ENCODE measurements at places on chromosomes 2 and 18. TPM values are rescaled to one million over a fixed set of nuclear protein-coding genes. Genes with fewer than 3 reads are reported as not detected.
A peak's percentile ranks its signal among the peaks of the same experiment; 100 is the strongest.

- H3K27ac ChIP-seq = no peak overlapping the region
- no peaks in the 10 kb centered on the region for H3K36me3 ChIP-seq
- no peaks in the 10 kb centered on the region for H3K27me3 ChIP-seq
These were observed 78.8 kb downstream of the TMEM17 start for GRCh38 chr2:62427146-62427545.

- no peak for DNase-seq
- H3K27ac ChIP-seq = no peak overlapping the region
- H3K27me3 ChIP-seq = no peaks in the 10 kb centered on the region
- H3K36me3 ChIP-seq = no peaks in the 10 kb centered on the region
- H3K4me1 ChIP-seq = no peaks in the 10 kb centered on the region
These were observed 64.0 kb upstream of the ZEB2 start for GRCh38 chr2:144583741-144584453.

DNA sequence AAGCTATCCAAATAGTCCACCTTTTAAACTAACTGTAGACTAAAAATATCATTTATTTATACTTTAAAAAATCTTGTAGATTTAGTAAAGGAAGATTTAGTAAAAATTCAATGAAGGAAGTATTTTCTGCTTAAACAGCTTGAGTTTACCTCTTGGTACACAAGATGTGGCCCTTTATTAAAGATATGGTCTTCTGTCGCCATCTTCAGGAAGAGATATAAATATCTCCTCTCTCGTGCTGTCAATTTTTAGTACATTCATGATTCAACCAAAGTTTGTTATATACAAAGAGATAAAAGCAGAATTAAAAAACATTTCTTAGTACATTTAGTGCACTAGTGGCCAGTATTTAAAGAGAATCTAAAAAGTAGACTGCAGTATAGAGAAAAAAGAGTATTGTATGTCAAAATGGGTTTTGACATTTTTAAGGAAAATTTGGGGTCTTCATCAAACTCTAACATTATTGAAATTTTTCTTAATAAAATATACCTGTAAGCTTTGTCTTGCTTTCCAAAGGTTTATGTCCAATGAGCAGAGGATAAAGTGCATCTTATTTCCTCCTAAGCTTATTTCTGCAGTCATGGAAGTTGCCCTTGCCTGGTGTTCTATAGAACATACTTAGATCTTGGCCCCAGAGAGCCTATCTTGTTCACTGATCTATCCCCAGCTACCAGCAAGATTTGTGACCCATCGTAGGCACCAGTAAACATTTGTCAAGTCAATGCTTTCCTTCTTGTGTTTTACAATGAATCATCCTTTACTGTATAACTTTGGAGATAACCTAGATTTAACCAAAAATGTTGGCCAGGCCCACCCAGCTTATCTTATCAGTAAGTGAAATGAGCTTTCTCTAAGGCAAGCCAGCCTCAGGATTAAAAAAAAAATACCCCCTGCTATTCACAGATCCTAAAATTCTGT is 18.5 kb upstream of the EML6 start:
- no peaks in the 10 kb centered on the region for H3K4me1 ChIP-seq
- H3K36me3 ChIP-seq = no peaks in the 10 kb centered on the region
- no peak overlapping the region for H3K4me3 ChIP-seq
- DNase-seq = no peak
- H3K27ac ChIP-seq = no peak overlapping the region
- H3K27me3 ChIP-seq = no peaks in the 10 kb centered on the region

GRCh38 chr2:6297238-6297637 is 568.5 kb downstream of the CMPK2 start:
- H3K4me1 ChIP-seq = no peaks in the 10 kb centered on the region
- no peak overlapping the region for H3K27ac ChIP-seq
- no peak for DNase-seq
- H3K36me3 ChIP-seq = no peaks in the 10 kb centered on the region

DNA sequence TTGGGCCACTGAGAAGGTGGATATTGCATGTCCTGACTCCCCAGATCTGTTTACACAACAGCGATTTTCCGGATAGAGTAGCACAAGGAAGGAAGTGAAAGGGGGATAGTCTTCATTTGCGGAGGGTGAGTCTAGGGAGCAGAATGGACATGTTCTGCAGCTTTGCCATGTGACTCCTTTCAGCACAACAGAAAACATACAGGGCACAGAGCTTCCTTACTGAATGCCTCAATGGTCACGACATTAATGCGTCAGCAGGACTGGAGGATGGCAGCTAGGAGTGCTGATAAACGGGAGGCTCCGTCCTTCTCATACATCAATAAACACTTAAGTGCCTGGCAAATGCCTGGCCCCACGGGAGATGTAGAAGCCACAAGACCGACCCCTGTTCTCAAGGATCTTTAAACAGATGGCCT is 163.0 kb downstream of the FAM210A start:
- no peak overlapping the region for H3K4me3 ChIP-seq
- H3K36me3 ChIP-seq = no peaks in the 10 kb centered on the region
- H3K27me3 ChIP-seq = no peaks in the 10 kb centered on the region
- H3K4me1 ChIP-seq = peaks cover 68% of the 10 kb centered on the region

GRCh38 chr2:143428700-143429099 is 299.5 kb downstream of the ARHGAP15 start:
- no peaks in the 10 kb centered on the region for H3K36me3 ChIP-seq
- no peak overlapping the region for H3K4me3 ChIP-seq
- H3K4me1 ChIP-seq = no peaks in the 10 kb centered on the region
- no peak for DNase-seq
- H3K27ac ChIP-seq = no peak overlapping the region

GRCh38 chr2:219475697-219476651 is 22.7 kb upstream of the GMPPA start:
- H3K4me1 ChIP-seq = peaks cover 34% of the 10 kb centered on the region
- H3K4me3 ChIP-seq = peak overlapping the region; percentile 6
- no peaks in the 10 kb centered on the region for H3K27me3 ChIP-seq
- peaks cover 31% of the 10 kb centered on the region for H3K36me3 ChIP-seq
- peak overlapping the region; percentile 58 for H3K27ac ChIP-seq
- DNase-seq = peak; percentile 90

DNA sequence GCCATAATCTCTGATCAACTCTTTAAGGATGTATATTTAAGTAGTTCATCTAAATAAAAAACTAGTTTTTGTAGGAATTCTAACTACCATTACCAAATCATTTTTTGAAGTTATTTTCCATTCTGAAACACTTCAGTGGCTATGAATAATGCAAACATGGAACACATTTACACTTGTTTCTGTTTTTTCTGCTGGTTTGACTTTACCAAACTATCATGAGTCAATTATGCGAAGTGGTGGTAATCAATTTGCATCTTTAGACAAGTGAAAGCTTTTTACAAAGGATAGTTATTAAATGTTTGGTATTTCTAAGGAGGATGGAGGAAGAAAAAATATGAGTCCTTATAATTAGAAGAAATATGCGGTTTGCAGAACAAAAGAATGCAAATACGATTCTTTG is 202.0 kb upstream of the MMADHC start:
- H3K4me3 ChIP-seq = no peak overlapping the region
- no peak overlapping the region for H3K27ac ChIP-seq
- DNase-seq = no peak

DNA sequence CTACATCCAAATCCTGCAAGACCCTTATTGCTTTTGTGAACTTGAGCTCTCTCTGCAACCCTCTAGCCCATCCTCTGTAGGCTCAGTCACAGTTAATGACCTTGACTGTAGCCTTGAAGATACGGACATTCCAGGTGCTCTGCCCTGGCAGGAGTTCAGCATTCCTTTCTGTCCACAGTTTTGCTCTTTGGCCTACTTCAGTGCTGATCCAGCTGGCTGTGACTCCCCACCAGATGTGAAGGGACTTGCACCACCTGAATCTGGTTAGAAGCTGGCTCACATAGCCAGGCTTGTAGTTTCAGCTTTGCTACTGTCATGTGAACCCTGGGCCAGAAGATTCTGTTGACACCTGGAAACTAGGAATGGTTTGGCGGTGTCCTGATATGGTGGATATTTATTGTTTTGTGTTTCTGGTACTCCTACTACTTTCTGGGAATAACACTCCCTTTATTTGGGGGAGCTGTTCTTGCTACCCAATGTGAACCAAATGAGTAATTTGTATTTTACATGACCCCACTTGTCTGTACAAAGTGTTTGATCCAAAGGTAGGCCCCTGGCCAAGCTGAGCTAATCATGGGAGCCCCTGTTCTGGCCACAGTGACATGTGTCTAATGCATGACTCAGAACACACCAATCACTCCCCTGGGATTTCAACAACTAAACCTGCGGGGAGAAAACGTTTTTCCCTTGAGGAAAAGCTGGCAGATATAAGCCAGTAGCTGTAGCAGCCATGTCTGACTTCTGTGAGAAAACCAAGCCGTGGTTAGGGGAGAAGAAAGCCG is 73.4 kb downstream of the CDCA7 start:
- no peaks in the 10 kb centered on the region for H3K27me3 ChIP-seq
- DNase-seq = no peak
- no peaks in the 10 kb centered on the region for H3K36me3 ChIP-seq

- no peak overlapping the region for H3K27ac ChIP-seq
- DNase-seq = no peak
- no peaks in the 10 kb centered on the region for H3K27me3 ChIP-seq
- no peaks in the 10 kb centered on the region for H3K4me1 ChIP-seq
- no peaks in the 10 kb centered on the region for H3K36me3 ChIP-seq
- H3K4me3 ChIP-seq = no peak overlapping the region
These were observed 37.6 kb upstream of the PLEKHM3 start for GRCh38 chr2:208062961-208063360.

GRCh38 chr2:193476171-193476800 is 1281.6 kb upstream of the TMEFF2 start:
- no peaks in the 10 kb centered on the region for H3K36me3 ChIP-seq
- no peaks in the 10 kb centered on the region for H3K4me1 ChIP-seq
- H3K27me3 ChIP-seq = no peaks in the 10 kb centered on the region
- H3K4me3 ChIP-seq = no peak overlapping the region

- no peak overlapping the region for H3K27ac ChIP-seq
- no peaks in the 10 kb centered on the region for H3K4me1 ChIP-seq
- H3K4me3 ChIP-seq = no peak overlapping the region
- H3K36me3 ChIP-seq = no peaks in the 10 kb centered on the region
These were observed 1355.7 kb upstream of the FAM98A start for GRCh38 chr2:34954758-34955157.

DNA sequence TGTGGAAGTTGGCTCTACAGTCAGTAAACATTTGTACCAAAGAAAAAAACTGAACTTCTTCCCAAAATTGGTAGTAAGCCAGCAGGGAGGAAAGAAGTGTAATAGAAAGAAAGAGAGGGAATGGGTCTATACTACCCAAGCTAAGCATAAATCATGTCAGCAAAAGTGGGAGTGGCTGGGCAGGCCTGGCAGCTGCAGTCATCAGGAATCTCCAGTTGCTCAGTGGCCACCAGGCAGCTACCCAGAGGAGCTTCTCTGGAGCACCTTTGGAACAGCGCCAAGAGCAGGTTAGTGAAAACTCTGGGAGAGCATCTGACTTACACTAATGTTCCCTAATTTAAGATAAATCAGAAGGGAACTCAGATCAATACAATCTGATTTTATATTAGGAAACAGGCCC is 14.3 kb downstream of the FRZB start:
- no peaks in the 10 kb centered on the region for H3K27me3 ChIP-seq
- H3K36me3 ChIP-seq = no peaks in the 10 kb centered on the region
- H3K4me3 ChIP-seq = no peak overlapping the region
- DNase-seq = peak; percentile 63

DNA sequence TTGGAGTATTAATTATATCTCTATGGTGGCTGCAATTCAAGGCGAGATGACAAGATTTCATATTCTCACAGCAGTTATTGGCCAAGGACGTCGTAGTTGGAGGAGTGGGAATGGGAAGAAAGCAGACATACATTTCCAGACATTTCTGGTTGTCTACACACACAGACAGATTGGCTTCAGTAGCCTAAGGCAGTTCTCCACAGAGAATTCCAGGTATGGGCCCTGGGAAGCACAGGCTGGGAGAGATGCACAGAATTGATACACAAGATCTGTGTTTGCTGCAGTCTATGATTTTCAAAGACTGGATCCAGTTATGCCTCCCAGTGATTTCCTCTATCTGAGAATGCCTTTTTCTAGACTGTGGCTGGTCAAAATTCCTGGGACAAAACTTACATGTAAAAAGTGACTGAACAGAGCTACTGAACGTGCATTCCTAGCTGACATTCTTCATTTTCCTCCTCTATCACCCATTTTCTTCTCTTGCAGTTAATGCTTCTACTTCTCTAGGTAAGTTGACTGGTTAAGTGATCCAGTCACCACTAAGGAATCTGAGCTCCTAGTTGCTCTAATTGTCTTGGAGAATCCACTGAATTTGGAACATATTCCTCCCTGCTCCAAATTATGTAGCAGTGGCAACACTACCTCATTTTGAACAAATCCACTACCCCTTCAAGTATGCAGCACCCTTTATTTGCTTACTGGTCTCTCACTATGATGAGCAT is 386.7 kb upstream of the CDH7 start:
- peaks cover 8% of the 10 kb centered on the region for H3K4me1 ChIP-seq
- no peaks in the 10 kb centered on the region for H3K36me3 ChIP-seq
- no peak overlapping the region for H3K4me3 ChIP-seq
- no peak overlapping the region for H3K27ac ChIP-seq

DNA sequence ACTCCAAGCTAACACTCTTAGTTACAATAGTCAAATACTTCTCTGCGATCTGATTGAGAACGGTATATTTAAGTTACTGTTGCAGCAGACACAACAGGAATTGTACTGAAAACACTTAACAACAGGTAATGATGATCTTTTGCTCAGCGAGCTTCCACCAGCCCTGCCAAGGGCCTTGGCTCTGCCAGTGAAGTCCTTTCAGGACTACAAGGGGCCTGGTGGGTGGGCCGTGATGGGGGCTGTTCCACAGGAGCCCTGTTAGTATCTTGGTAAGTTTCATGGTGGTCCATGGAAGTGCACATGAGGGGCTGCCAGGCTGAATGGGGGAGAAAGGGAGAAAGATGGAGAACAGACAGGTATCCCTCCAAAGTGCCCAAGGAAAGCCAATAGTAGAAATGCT is 178.6 kb upstream of the DOK6 start:
- no peaks in the 10 kb centered on the region for H3K27me3 ChIP-seq
- H3K27ac ChIP-seq = no peak overlapping the region
- DNase-seq = no peak
- no peaks in the 10 kb centered on the region for H3K36me3 ChIP-seq

DNA sequence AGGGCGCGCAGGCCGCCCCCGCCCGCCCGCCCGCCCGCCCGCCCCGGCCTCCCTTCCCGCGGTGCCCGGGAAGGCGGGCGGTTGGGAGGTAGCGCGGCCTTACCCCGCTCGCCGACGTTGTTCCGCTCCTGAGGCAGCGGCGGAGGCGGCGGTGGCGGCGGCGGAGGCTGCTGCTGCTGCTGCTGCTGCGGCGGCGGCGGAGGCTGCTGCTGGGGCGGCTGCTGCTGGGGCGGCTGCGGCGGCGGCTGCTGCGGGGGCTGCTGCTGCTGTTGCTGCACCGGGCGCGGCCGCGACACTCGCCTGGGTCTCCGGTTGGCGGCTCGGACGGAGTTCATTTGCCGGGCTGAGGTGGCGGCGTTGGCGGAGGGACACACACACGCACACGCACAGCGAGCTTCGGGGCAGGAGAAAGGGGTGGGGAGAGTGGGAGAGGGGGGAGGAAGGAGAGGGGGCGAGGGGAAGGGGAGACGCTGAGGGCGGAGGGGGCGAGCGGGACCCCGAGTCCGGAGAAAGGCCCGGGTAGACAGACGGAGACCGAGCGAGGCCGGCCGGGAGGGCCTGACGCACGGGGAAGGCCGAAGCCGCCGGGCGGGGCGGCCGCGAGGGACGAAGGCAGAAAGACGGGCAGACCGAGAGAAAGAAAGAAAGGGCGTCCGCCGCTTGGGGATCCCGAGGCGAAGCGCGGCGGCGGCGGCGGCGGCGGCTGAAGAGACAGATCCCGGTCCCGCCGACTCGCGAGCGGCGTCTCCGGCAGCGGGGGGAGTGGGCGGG is 727 bp downstream of the FBXO11 start:
- H3K4me3 ChIP-seq = peak overlapping the region; percentile 77
- H3K27ac ChIP-seq = peak overlapping the region; percentile 100
- no peaks in the 10 kb centered on the region for H3K27me3 ChIP-seq

CXCR1 gene
- total RNA-seq = not detected

FN1 gene
- 956 TPM for total RNA-seq

All from sigmoid colon (tissue), 7 donors.